ENCODE measurements at places on chromosomes 3 and 15.

DNA sequence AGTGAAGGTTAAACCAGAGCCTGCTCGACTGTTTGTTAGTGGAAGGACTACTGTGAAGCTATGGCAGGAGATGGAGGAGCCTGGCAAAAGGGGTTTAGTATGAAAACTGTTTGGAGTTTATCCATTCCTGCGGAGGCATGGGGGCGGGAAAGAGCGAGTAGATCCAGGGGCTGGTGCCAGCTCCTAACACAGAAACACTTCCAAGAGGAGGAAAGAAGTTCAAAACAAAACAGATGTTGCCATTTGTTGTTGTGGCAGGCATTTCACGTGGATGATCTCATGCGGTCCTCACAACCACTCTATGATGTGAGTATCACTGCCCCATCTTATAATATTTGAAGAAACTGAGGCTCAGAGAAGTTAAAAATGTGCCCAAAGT, 30.7 kb upstream of the KY start:
- no peak for DNase-seq

DNA sequence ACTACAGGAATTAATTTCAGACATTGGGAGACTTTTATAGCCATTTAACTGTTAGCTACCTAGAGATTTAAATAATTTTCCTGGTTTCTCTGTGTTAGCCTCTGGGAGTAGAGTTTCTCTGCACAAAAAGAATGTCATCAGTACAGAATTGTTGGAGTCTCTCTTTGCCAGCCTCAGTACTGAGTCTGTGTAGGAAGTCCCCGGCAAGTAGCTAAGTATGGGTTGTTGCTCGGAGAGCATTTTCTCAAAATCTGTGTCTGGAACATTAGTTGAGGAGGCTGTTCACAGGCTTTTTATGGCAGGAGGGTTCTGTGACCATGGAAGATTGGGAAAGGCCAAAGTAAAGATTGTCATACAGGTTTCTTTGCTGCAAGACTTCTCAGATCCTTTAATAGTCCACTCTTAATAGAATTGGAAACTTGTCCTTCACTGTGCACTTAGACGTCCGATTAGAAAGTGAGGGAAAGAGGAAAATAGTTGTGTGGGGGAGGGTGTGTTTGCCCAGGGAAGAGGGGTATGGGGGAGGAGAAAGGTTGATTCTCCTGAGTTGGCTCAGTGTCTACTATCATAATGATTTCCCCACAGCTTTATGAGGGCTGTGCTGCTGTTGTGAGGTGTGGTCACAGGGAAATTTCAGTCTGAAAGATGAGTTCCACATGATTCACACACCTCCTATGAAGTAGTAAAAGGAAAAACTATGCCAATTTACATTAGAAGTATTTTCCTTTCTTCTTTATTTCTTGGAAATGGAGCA, 207.1 kb downstream of the PTPRG start:
- peak; percentile 2 for DNase-seq

- peak; percentile 84 for DNase-seq
These were observed 353.3 kb upstream of the SUCLG2 start for GRCh38 chr3:68007621-68008226.

DNA sequence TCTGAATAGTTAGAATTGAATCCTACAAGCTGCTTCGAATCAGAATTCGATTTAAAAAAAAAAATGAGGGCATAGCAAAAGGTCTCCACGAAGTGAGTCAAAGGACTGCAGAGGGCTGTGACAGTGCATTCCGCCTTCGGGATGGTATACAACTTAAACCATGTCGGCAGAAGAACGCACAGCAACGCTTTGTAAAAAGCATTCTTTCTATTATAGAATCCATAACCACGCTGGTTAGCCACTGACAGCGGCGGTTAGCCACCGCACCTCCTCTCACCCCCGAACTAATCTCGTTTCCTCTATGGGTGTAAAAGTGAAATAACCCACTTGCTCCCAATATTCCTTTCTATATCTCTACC, 664 bp upstream of the PIK3CA start:
- no peak for DNase-seq

GRCh38 chr3:188583341-188584161, 429.6 kb downstream of the LPP start:
- no peak for DNase-seq

DNA sequence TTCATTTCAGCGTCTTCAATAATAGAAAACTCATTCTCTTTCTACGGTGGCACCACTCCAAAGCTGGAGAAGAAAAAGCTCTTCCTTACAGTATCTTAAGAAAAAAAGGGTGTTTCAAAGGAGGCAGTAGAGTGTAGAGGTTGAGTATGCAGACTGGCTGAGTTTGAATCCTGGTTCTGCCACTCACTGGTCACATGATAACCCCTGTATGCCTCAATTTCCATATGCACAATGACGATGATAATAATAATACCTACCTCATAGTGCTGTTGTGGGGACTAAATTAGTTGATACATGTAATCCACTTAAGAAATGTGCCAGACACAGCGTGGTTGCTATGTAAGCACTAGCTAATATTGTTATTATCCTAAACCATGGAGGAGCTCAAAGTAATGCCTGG, 4.5 kb downstream of the ANP32A start:
- DNase-seq = no peak

Measured in NCI-H69 (cell line).